ENCODE measurements at places on chromosomes 4 and X. TPM values are rescaled to one million over a fixed set of nuclear protein-coding genes. Genes with fewer than 3 reads are reported as not detected.

GRCh38 chr4:78644744-78645330 is 93.3 kb downstream of the ANXA3 start:
- DNase-seq = no peak

PRR32 gene
- 0.57 TPM for total RNA-seq

CPE gene
- total RNA-seq = 56.2 TPM

DNA sequence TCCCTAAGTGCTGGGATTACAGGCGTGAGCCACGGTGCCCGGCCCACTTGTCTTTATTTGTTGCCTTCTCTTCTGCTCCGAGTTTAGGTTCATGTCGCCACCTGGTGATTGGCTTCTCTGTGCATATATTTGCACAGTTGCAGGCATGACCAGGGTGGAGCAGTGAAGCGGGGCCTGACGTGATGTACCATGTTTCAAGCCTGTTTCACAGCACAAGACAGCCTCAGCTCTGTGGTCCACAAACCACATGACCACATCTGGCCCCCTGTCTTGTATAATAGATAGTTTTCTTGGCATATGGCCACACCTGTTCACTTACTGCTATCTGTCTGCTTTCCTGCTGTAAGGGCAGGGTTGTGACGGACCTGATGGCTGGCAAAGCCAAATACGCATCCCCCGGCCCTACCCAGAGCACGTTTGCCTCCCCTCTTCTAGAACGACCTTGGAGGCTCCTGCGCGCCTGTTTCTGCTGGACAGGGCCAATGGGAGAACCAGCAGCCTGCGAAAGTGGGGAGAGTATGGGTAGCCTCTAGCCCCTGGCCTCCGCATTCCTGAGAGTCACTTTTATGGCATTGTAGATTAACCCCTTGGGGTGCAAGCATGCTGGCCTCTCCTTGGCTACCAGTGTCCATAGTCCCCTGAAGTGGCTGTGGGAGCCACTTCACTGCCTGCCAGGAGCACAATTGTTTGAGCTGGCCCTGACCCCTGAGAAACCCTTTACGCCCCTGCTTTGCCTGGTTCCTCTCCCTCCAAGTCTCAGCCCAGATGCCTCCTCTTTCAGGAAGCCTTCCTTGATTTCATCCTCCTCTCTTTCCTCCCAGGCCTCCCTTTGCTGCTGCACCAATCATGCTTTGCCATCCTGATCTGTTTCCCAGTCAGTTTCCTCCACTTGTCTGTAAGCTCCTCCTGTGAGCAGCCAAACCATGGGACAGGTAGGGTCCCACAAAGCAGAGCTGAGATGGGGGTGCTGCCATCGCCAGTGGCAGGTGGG is 6.0 kb upstream of the SH3TC1 start:
- peak; percentile 68 for DNase-seq

P2RY10 gene
- not detected for total RNA-seq

GRCh38 chr4:10413177-10413576 is 44.0 kb downstream of the ZNF518B start:
- DNase-seq = no peak

- no peak for DNase-seq
Observed at GRCh38 chrX:106481341-106481740, 130.4 kb upstream of the RADX start.

- DNase-seq = no peak
Observed at GRCh38 chr4:17646693-17647092, 32.3 kb downstream of the MED28 start.

ARX gene
- total RNA-seq = not detected

FABP2 gene
- not detected for total RNA-seq

DNA sequence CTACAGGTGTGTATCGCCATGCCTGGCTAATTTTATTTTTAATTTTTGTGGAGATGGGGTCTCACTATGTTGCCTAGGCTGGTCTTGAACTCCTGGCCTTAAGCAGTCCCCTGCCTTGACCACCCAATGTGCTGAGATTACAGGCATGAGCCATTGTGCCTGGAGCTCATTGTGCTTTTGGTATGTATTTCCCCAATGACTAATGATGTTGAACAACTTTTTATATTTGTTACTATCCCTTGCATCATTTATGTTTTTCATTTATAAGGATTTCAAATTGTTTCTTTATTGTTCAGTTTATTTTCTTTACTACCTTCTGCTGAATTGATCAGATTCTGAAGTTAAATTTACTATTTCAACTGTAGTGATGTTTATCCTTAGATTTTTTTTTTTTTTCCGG is 199.7 kb downstream of the CEP135 start:
- DNase-seq = no peak

- no peak for DNase-seq
Observed at GRCh38 chrX:153934148-153934761, 582 bp downstream of the NAA10 start.

UGT2B11 gene
- total RNA-seq = not detected

EDNRA gene
- total RNA-seq = 4.9 TPM

SSX3 gene
- total RNA-seq = not detected

VEGFC gene
- total RNA-seq = 6.0 TPM

DNA sequence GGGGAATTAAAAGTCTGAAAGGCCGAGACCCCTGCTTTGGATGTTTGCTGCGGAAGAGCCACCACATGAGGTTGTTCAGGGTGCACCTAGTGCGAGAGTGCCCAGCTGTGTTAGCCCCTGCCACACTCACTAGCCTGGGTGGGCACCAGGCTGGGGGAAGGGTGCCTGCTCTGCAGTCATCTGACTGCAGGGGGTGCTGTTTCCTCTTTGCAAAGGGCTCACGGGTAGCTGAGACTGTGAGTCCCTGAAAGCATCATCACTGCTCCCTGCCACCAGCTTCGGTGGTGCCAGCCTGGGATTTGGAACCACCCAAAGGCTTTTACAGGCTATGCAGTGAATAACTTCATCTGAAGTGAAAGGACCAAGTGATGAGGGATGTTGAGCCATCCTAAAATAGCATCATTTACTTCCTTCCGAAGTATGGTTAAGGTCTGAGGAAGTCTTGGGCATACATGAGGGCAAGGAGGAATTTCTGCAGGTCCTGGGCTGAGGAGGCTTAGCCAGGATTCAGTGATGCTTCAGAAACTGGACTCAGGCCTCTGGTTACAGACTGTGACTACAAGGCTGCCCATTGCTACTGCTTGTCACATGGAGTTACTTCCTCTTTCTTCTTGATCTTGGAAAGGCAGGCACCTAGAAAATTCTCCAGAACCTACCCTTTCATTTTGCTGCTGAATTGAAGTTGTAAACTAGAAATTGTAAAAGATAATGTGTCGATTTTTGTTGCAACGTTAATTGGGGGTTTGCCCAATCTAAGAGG is 293.2 kb upstream of the PRPS2 start:
- no peak for DNase-seq

GRCh38 chrX:129932821-129933321 is 26.9 kb downstream of the UTP14A start:
- DNase-seq = no peak

TMEM154 gene
- 3.2 TPM for total RNA-seq

- DNase-seq = no peak
Observed at GRCh38 chr4:60384516-60384915, 815.6 kb upstream of the ADGRL3 start.

DNA sequence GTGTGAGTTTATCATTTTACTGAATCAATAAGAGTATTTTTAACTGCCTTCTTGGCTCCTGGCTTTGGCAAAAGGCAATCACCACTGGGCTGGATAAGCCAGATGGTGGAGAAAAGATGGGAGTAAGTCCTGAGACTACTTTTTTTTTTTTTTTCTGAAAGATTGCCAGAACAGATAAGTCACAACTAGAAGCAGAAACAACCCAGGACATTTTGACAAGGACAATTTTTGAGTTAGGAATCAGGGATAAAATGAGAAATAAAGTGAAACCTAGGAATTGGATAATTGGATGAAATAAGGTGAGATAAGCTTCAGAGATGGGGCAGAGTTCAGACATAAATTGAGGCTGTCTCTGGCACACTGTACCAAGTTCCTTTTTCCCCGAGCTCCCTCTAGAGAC is 471.0 kb downstream of the KLHL13 start:
- no peak for DNase-seq

DNA sequence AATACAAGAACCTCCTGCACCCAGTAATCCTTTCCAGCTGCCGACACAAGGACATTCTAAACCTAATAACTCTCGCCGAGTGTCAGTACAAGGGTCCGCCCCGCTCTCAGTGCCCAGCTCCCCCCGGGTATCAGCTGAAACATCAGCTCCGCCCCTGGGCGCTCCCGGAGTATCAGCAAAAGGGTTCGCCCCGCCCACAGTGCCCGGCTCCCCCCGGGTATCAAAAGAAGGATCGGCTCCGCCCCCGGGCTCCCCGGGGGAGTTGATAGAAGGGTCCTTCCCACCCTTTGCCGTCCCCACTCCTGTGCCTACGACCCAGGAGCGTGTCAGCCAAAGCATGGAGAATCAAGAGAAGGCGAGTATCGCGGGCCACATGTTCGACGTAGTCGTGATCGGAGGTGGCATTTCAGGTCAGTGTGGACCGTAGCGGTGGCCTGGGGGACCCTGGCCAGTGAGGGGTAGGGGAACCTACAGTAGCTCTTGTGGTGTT is at the start of gene MAOA:
Gene MAOA (plus strand): TSS at position 295 of the 490 bp plus-strand sequence. CDS start 43 bp downstream, at position 338.
- peak; percentile 90 for DNase-seq

- DNase-seq = no peak
Observed at GRCh38 chrX:78831523-78831922, 84.0 kb downstream of the LPAR4 start.

- no peak for DNase-seq
Observed at GRCh38 chrX:118595501-118596042, 100.0 kb downstream of the DOCK11 start.

GRCh38 chrX:9269134-9269533 is 195.7 kb upstream of the TBL1X start:
- no peak for DNase-seq

DNA sequence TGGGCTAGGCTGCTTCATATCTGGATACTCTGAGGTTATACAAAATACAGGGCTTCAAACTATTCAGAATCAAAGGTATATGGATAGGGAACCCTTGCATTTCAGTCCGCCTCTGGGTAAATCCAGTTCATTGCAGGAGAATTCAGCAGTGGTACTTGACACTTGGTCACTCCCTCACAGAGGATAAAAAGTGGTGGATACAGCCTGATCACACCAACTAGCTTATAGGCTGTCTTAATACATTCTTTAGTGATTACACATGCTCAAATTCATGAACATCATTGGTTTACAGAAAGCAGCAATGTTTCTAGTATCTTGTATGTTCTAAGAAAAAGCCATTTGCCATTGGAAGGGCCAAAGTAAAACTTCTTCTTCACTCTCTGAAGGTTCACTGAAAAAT is 104.8 kb upstream of the PDE5A start:
- DNase-seq = no peak

GRCh38 chr4:139774759-139775487 is 109.3 kb downstream of the MGST2 start:
- no peak for DNase-seq

DNA sequence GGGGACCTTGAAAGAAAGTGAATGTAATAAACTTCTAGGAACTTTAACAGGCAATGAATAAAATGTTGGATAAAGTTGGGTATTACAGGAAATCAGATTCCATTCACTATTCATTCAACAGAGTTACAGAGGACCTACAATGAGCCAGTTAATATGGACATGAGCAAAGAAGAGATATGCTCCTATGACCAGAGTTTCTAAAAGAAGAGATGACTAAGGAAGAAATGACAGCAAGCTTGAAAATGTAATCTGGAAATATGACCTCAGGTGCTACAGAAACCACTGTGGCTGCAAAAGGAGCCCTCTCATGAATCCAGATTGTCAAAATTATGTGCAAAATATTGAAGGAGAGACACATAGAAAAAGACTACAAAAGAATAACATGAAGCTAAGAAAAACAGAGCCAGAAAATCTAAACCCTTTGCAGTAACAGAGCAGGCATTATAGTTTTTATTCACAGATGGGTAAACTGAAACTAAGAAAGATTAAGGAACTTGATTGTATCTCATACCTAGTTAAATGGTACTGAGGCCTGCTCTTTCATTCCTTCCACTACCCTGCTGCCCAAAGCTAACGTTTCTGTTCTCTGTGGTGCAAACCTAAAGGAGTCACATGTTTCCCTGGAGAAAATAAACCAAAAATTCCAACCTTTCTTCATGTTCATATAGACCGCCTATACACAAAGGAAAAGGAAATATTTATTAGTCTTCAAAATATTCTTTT is 378.3 kb downstream of the GBA3 start:
- no peak for DNase-seq

MGST2 gene
- total RNA-seq = 101 TPM

DNA sequence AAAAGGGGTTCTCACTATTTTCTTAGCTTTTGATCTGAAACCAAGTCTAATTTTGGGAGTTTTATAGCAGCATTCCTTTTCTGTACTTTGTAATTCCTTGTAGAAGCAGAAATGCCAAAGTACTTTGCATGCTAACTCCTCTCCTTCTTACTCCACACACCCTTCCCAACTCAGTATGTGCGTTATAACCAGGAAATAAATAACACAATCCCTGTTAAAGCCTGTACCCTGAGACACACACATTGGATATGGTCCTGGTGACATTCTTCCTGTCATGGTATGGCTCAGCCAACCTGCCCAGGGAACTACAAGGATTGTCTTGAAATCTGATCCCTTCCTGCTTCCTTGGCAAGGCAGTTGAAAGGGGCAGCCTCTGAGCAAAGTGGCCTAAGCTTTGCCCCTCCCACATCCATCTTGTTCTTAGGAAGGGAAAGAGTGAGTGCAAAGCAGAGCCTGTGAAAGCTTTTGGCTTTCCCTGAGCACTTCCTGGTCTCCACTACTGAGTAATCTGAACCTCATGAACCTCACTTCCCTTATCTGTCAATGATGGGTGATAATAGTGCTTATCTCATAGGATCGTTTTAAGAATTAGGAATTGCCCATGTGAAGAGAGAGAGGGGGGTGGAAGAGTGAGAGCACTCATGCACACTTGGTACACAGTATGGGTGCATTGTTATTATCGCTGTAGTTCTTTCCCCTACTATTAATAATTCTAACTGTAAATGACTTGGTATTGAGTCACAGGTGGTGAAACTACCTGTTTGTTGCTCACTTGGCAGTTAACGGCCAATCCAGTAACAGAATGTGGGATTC is 109.3 kb downstream of the AFF2 start:
- no peak for DNase-seq

GRCh38 chrX:30938295-30938694 is 49.2 kb upstream of the TAB3 start:
- DNase-seq = no peak

DNA sequence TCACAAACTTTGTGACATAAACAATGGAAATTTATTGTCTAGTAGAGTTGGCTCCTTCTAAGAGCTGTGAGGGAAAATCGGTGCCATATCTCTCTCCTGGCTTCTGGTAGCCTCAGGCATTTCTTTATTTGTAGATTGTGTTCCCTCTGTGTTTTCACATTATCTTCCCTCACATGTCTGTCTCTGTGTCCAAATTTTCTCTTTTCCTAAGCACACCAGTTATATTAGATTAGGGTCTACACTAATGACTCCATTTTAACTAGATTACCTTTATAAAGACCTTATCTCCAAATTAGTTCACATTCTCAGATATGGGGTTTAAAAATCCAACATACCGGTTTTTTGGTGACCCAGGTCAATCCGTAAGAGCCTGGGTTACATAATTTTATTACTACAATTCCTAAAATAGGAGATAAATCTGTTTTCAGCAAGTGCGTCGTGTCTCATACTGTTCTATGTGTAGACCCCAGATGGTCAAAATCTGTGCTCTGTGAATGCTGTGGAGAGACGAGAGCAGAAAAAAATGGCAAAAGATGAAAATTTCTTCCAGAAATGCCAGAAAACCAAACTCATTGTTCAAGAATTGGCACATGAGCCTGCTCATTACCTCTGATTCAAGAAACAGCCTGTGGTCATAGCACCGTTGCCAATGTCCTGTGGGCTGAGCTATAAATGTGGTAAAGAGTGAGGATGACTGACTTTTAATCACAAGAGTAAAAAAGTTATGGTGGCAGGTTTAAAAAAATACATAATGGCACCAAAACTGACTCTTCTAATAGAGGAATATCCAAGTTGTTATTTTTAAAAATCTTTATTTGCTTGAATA is 574.7 kb downstream of the PCDH7 start:
- DNase-seq = no peak

Measured in Right ventricle myocardium inferior (tissue), 1 donor.